ENCODE measurements at places on chromosomes 4 and X.

GRCh38 chrX:106898462-106898861 lies 4.7 kb downstream of the RIPPLY1 start:
- peak; percentile 55 for DNase-seq

DNA sequence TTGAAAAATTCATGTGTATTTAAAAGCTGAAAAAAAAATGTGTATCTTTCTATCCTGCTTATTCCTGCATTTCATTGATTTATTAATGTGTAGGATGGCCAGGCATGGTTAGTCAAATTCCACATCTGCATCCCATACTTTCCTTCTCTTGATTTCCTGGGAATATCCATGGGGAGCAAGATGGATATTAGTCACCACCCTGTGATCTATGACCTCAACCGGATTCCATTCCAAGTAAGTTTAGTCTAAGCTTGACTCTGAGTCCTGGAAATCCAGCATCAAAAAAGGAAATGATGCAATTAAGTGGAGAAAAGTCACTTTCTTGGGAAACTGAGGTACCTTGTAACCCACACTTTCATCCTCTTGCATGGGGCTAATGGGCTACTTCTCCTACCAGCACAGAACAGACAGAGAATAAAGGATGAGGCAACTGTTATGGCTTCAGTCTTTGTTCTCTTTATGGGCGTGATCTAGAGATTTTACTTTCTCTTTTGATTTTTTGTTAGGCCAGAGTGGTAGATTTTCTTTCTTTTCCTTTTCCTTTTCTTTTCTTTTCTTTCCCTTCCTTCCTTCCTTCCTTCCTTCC lies 17.1 kb upstream of the BEX4 start:
- no peak for DNase-seq

DNA sequence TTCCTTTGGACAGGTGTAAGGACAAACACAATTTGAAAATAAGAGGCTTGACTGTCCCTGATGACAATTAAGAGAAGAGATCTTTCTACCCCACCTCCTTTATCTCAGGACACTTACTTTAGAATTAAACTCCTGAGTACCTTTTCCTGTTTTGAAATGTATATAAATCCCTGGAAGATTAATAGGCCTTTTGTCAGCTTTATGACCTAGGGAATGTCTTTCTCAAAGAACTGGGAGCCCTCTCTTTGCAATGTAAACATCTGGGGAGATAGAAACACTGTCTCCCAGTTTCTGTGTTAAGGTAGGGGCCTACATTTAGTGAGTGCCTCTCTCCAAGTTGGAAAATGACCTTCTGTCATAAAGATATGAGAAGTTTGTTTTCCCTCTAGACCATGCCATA lies 31.7 kb downstream of the AGA start:
- DNase-seq = no peak

DNA sequence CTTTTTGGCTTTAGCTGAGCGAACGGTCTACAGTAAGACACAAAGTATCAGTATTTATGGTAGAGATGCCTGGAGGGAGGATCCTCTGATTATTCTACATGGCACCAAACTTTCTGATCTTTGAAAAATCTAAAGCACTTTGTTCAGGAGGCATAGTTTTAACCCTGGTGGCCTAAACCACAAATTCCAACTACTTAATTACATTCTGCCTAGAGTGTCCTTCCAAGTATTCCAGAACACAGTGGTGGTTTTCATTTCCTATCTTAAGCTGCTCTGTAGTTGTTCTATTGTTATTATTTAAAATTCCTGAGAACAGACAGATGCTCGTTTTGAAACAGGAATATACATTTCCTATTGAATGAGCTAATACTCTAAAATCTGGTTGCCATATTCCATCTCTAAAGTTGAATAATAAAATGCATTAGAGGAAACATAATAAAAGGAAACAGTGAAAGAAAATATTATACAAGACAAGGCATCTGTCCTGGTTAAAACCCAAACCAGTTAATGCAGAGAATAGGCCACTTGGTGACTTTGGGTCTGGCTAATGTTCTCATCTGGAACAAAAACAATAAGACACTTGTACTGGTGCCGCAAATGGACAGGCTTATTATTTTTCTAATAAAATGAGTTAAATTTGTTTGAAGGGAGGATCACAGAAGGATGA lies 657.4 kb downstream of the SPRY1 start:
- DNase-seq = no peak

DNA sequence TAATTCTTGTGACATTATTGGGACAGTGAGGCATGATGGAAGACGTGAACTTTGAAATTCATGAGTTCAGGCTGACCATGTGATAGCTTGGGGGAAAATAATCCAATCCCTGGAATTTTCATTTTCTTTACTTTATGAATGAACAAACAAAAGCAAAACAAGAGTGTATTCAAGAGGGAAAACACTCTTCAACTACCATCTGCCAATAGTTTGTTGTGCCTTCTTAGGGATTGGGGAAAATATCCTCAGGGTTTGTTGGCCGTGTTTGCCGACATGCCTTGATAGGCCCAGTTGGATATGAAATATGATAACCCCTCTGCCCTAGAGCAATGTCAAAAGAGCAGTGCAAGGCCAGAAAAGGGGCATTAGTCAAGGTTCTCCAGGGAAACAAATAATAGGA lies 80.8 kb upstream of the CLNK start:
- no peak for DNase-seq

DNA sequence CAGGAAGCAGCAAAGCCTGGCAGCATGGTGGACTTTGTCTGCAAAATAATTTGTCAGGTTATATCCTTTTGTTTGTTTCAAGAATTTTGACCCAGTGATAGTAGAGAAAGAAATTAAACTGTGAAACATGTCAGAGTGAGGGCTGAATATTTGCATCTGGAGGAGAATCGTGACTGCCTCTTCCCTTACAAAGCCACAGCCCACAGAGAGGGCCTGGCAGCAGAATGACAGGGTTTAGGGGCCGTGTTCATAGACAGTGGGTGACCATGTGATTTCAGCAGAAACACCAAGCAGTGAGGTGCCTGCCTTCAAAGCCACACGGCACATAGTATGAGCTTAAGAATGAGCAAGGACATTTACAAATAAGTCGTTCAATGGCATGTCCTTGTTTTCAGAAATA lies 24.4 kb upstream of the PLAC8 start:
- DNase-seq = no peak

DNA sequence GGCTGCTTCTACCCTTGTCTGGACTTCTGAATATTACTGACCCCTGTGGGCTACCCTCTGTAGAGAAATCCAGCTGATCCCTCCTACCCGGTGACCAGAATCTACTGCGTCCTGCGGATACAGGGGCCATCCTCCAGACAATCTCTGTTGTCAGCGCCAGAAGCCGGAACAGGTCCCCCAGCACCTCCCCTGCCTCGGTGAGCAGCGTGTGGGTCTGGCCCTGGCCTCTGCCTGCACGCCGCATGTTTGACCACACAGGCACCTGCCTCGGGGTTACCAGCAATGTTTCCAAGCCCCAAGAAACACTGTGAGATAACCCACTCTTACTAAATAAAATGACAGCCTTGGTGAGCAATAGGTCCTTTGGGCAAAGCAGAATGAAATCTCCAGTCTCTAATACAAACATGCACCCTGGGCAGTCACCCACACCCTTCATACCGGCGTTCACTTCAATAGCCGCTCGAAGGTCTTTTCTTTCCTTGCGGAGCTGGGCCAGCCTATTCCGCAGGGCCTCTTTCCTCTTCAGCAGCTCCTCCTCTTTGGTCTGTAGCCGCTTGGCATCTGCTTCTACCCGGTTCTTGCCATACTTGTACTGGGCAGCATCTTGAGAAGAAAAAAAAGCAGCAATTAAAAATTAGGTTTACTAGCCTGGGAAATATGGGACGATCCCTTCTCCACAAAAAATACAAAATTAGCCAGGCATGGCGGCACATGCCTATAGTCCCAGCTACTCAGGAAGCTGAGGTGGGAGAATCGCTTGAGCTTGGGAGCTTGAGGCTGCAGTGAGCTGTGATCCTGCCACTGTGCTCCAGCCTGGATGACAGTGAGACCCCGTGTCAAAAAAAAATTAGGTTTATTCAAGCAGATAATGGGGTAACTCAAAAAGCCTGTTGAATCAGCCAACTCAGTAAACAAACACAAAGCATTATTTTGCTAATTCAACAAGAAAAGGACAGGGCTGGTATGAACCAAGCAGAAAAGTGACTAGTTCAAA lies 165.1 kb downstream of the AFAP1 start:
- no peak for DNase-seq
